Head of caudate nucleus (tissue), 42 donors: ENCODE measurements at places on chromosomes 3 and 15.

GRCh38 chr15:91885714-91886270 is 32.3 kb downstream of the SLCO3A1 start:
- no peak for DNase-seq

GRCh38 chr15:36133742-36134141 is 445.7 kb upstream of the CDIN1 start:
- DNase-seq = no peak

GRCh38 chr3:177792311-177793030 is 595.2 kb upstream of the TBL1XR1 start:
- no peak for DNase-seq

- no peak for DNase-seq
Observed at GRCh38 chr3:111598139-111598538, 3.0 kb upstream of the ZBED2 start.

DNA sequence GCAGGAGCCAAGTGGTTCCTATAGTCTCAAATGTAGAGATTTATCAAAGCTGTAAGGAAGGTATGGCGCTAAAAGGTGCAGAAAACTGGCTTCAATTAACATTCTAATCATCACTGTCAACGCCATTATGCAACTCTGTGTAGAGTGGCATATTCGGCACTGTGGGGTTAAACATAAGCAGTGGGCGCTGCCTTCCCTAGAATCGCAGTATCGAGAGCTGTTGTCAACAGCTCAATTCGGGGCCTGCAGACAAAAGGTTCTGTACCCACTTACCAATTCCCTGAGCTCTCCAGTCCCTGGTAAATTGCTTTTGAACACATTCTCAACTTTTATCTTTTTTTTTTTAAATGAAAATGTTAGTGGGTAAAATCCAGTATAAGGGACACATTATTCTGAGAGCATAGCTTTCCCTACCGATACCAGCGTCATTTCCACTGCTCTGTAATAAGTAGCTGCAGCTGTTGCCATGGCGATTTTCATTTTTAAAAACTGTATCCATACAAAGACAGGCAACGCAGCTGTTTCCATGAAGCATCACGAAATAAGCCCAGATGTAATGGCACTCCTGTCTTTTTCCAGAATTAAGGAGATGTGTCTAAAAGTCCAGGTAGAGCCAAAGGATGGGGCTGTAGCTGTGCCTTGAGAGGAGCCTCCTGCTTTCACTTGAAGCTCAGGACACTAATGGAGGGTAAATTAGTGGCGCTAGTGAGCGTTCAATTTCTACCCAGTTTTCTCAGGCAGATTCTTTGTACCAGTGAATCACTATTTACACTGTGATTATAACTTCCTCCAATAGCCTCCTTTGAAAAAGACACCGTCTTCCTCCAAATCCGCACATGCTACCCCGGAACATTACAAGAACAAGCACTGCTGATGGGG is 250.3 kb downstream of the SLC9A9 start:
- no peak for DNase-seq

GRCh38 chr3:136171097-136171542 is 25.0 kb downstream of the MSL2 start:
- no peak for DNase-seq

- no peak for DNase-seq
Observed at GRCh38 chr15:89482139-89482538, 14.2 kb downstream of the RHCG start.
